Endodermal cell (in vitro differentiated cells): ENCODE measurements at places on chromosomes 13 and 19. TPM values are rescaled to one million over a fixed set of nuclear protein-coding genes. Genes with fewer than 3 reads are reported as not detected.
A peak's percentile ranks its signal among the peaks of the same experiment; 100 is the strongest.

ZNF559 gene
- 11.2 to 18.9 TPM (median 18.1 TPM) in 3 replicates for total RNA-seq

GRCh38 chr13:95256091-95256490, 45.2 kb downstream of the ABCC4 start:
- peaks cover 8% of the 10 kb centered on the region for H3K36me3 ChIP-seq
- peaks cover 19% of the 10 kb centered on the region for H3K4me1 ChIP-seq
- no peak overlapping the region for H3K27ac ChIP-seq

- H3K4me3 ChIP-seq = no peak overlapping the region
- H3K27ac ChIP-seq = no peak overlapping the region
- peak; percentile 37 for DNase-seq
Observed at GRCh38 chr19:351976-352625, 7.5 kb upstream of the MIER2 start.

MUC16 gene
- 0.11 and 0.13 TPM in 2 replicates for total RNA-seq

- no peak overlapping the region for H3K4me3 ChIP-seq
- DNase-seq = no peak
- H3K27ac ChIP-seq = no peak overlapping the region
- H3K4me1 ChIP-seq = peaks cover 5% of the 10 kb centered on the region
- no peaks in the 10 kb centered on the region for H3K36me3 ChIP-seq
Observed at GRCh38 chr13:33758113-33758512, 59.8 kb upstream of the RFC3 start.

DLL3 gene
- total RNA-seq = 2.0 and 2.1 TPM in 2 replicates

DNA sequence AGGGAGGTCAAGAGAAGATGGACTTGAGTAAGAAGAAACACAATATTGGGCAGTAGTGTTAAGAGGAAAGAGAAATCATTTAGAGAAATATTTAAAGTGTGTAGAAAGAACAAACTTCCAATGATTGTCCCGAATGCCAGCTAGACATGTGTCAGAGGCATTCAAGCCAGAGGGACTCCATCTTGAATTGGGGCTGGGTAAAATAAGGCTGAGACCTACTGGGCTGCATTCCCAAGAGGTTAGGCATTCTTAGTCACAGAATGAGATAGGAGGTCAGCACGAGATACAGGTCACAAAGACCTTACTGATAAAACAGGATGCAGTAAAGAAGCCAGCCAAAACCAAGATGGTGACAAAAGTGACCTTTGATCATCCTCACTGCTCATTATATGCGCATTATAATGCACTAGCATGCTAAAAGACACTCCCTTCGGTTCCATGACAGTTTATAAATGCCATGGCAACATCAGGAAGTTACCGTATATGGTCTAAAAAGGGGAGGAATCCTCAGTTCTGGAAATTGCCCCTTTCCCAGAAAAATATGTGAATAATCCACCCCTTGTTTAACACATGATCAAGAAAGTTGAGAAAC, 127.0 kb upstream of the IPO5 start:
- no peaks in the 10 kb centered on the region for H3K4me1 ChIP-seq
- DNase-seq = no peak
- no peak overlapping the region for H3K27ac ChIP-seq
- no peaks in the 10 kb centered on the region for H3K27me3 ChIP-seq
- no peaks in the 10 kb centered on the region for H3K36me3 ChIP-seq

TTC9B gene
- not detected in 2 replicates for total RNA-seq

GRCh38 chr19:53730391-53730790, 93.7 kb downstream of the NLRP12 start:
- H3K4me3 ChIP-seq = no peak overlapping the region
- no peaks in the 10 kb centered on the region for H3K27me3 ChIP-seq
- H3K4me1 ChIP-seq = no peaks in the 10 kb centered on the region
- no peak for DNase-seq

DNA sequence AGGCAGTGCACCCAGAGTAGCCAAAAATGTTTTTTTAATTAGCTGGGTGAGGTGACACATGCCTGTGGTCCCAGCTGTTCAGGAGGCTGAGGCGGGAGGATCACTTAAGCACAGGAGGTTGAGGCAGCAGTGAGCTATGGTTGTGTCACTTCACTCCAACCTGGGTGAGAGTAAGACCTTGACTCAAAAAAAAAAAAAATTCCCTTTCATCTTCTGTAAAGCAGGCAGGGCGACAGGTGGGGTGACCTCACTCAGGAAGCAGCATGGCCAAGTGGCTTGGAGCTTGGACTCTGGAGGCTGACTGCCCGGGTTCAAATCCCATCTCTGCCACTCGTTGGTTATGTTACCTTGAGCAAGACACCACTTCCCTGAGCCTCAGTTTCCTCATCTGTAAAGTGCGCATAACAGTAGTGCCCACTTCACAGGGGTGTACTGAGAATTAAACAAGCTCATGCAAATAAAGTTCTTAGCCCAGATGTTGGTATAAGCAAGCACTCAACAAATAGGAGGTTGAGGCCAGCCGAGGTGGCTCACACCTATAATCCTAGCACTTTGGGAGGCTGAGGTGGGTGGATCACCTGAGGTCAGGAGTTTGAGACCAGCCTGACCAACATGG, 48.3 kb downstream of the MAP4K1 start:
- H3K36me3 ChIP-seq = no peaks in the 10 kb centered on the region
- no peak overlapping the region for H3K27ac ChIP-seq
- no peaks in the 10 kb centered on the region for H3K4me1 ChIP-seq
- no peak for DNase-seq
- peaks cover 12% of the 10 kb centered on the region for H3K27me3 ChIP-seq
- H3K4me3 ChIP-seq = no peak overlapping the region

DNA sequence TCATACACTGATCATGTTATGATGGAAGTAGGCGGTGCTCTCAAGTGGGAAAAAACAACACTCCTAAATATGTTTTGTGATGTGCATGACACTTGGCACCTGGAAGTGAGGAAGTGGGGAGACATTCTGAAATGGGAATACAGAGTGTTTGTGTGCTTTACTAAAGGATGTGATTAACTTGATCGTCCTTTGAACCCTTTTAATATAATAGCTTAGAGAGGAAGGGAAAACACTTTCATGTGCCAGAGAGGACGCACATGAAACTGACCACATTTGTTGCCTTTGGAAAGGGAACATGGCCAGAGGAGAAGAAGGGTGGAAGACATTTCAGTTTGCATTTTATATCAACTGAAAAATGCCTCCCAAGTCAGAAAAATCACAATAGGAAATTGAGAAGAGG, 31.4 kb downstream of the SMAD9 start:
- H3K27me3 ChIP-seq = no peaks in the 10 kb centered on the region
- no peak for DNase-seq
- no peaks in the 10 kb centered on the region for H3K36me3 ChIP-seq
- H3K4me1 ChIP-seq = peaks cover 31% of the 10 kb centered on the region

GRCh38 chr19:5156231-5156986, 184.2 kb downstream of the PTPRS start:
- DNase-seq = no peak
- H3K27ac ChIP-seq = peak overlapping the region; percentile 66
- no peaks in the 10 kb centered on the region for H3K27me3 ChIP-seq

CYP2S1 gene
- 7.6 to 12.2 TPM (median 8.6 TPM) in 3 replicates for total RNA-seq

GRCh38 chr13:30666113-30666512, 48.4 kb downstream of the USPL1 start:
- H3K4me3 ChIP-seq = no peak overlapping the region
- H3K4me1 ChIP-seq = peaks cover 10% of the 10 kb centered on the region
- no peaks in the 10 kb centered on the region for H3K27me3 ChIP-seq
- no peak overlapping the region for H3K27ac ChIP-seq
- no peaks in the 10 kb centered on the region for H3K36me3 ChIP-seq

FUT2 gene
- total RNA-seq = 5.8 to 8.2 TPM (median 7.1 TPM) in 3 replicates

BSG gene
- 808 and 833 TPM in 2 replicates for total RNA-seq

DACH1 gene
- 0.81 and 1.1 TPM in 2 replicates for total RNA-seq

PTGIR gene
- total RNA-seq = not detected in 3 replicates

ZNF536 gene
- total RNA-seq = 0.09 TPM in 1 of 3 replicates, not detected in the others

GNA15 gene
- total RNA-seq = not detected in 2 replicates

GRCh38 chr19:7652061-7652641, 15.2 kb downstream of the STXBP2 start:
- peaks cover 9% of the 10 kb centered on the region for H3K27me3 ChIP-seq
- peak overlapping the region; percentile 73 for H3K4me3 ChIP-seq
- H3K27ac ChIP-seq = no peak overlapping the region
- DNase-seq = peak; percentile 95

- H3K27me3 ChIP-seq = no peaks in the 10 kb centered on the region
- peaks cover 36% of the 10 kb centered on the region for H3K36me3 ChIP-seq
- DNase-seq = no peak
- no peaks in the 10 kb centered on the region for H3K4me1 ChIP-seq
Observed at GRCh38 chr19:12603714-12604113, 6.9 kb downstream of the ZNF490 start.

DNA sequence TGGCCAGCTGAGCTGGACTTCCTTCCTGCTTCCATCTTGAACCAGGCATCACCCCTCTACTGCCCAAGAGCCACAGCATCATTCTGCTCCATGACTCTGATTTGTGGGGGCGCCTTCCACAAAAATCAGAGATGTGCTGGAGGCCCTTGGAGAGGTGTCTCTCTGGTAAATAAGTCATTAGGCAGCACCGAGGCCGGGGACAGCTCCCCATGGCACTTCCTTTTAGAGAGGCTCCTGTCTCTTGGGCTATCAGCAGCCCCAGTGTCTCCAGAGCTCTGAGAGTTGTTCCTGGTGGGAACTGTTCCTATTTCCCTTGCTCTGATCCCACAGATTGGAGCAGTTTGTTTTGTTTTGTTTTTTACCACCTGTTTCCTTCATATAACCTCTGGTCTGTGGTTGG, 19.9 kb downstream of the NWD1 start:
- H3K4me3 ChIP-seq = no peak overlapping the region
- DNase-seq = peak; percentile 76
- no peak overlapping the region for H3K27ac ChIP-seq
- no peaks in the 10 kb centered on the region for H3K36me3 ChIP-seq
- H3K4me1 ChIP-seq = no peaks in the 10 kb centered on the region

SUGP1 gene
- 66.6 and 75.5 TPM in 2 replicates for total RNA-seq

- peaks cover 6% of the 10 kb centered on the region for H3K4me1 ChIP-seq
- H3K36me3 ChIP-seq = peaks cover 19% of the 10 kb centered on the region
- H3K4me3 ChIP-seq = peak overlapping the region; percentile 99
- H3K27me3 ChIP-seq = no peaks in the 10 kb centered on the region
- H3K27ac ChIP-seq = peak overlapping the region; percentile 99
Observed at GRCh38 chr13:110914331-110915056, 375 bp downstream of the ANKRD10 start.

DNA sequence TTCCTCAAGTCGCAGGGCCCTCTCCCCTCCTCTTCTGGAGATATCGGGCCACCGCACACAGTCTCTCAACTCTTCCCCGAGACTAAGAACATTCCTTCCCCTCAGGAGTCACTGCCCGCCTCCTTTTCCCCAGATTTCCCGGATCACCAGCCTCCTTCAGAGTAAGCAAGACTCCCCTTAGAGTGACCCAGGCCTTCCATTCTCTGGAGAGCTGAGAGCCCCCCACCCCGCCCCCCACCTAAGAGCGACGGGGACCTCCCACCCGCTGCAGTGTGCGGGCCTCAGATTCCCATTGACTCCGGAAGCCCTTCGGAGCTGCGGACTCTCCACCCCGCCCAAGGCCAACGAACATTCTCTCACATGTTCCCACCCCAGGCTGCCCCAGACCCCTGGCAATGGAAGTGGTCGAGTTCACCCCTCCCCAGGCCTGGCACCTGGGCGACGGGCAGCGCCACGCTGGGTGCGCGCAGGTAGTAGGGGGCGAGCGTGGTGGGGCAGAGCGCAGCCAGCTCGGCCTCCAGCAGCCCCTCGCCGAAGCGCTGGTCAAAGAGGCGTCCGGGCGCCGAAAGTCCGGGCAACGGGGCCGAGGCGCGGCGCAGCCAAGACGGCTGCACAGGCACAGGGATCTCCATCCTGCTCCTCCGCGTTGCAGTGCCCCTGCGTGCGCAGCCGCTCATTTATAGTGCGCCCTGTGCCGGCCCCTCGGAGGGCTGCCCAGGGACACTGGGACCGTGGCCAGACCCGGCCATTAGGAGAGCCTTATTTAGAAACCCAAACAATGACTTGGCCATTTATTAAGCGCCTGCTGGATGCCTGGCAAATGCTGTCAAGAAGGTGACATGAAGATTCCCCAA, at the start of gene HSPB6:
Gene HSPB6 (minus strand): TSS at position 653 of the 854 bp plus-strand sequence. CDS start 21 bp downstream, at position 632.
- H3K4me1 ChIP-seq = no peaks in the 10 kb centered on the region
- peak; percentile 76 for DNase-seq
- peaks cover 7% of the 10 kb centered on the region for H3K27me3 ChIP-seq
- H3K4me3 ChIP-seq = peak within 1 kb of the TSS; percentile 100
- peak within 1 kb of the TSS; percentile 69 for H3K27ac ChIP-seq

CYP2F1 gene
- total RNA-seq = not detected in 2 replicates

- no peaks in the 10 kb centered on the region for H3K27me3 ChIP-seq
- no peak overlapping the region for H3K4me3 ChIP-seq
- no peaks in the 10 kb centered on the region for H3K4me1 ChIP-seq
Observed at GRCh38 chr19:16535381-16535780, 6.9 kb downstream of the CHERP start.

PHLDB3 gene
- 7.6 to 24.6 TPM (median 13.5 TPM) in 3 replicates for total RNA-seq

DNA sequence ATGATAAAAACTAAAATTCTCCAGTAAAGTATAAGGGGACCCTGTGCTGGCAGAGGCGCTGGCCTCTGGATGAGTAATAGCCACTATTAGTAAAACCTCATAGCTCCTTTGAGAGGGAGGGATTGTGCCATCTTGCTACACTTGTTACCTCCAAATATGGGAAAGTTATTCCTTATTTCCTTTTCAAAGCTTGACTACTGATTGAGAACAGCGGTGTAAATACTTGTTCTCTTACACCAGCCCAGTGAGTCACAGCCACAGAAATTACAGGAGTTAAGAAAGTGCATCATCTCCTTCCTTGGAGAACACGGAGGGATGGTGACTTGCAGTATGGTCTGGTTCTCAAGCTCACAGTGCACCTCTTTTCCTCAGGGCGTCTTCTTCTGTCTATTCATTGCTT, 379.0 kb downstream of the EFNB2 start:
- H3K27ac ChIP-seq = no peak overlapping the region
- H3K4me1 ChIP-seq = no peaks in the 10 kb centered on the region
- H3K36me3 ChIP-seq = no peaks in the 10 kb centered on the region
- no peaks in the 10 kb centered on the region for H3K27me3 ChIP-seq
- DNase-seq = no peak

DNA sequence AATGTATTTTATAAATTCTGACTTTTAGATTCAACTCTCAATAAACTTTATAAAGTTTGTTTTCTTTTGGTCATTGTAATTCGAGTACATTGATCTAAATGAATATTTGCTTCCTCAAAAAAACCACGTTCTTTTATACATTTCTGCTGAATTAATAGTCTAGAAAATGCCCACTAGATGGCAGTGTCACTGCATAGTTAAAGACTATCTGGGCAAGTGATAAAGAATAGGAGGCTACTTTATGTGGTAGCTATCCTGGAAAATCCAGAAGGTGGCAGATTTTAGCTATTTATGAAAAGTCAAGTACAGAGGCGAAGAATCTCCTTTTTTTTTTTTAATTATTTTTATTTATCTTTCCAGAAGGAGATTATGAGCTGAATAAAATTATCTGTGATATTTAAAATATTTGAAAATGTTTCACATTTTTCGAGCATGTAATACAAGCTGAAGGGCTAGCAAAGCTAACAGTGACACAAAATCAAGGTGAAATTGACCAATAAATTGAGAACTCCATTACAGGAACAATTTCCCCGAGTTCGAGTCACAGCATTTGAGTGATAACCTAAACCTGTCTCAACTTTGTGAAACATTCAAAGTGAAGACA, 221.8 kb downstream of the OLFM4 start:
- H3K27me3 ChIP-seq = peaks cover 84% of the 10 kb centered on the region
- H3K4me3 ChIP-seq = no peak overlapping the region
- no peak overlapping the region for H3K27ac ChIP-seq
- no peaks in the 10 kb centered on the region for H3K4me1 ChIP-seq
- no peaks in the 10 kb centered on the region for H3K36me3 ChIP-seq
- DNase-seq = no peak
